Vagina (tissue), 2 donors: ENCODE measurements at places on chromosomes 2 and 18. TPM values are rescaled to one million over a fixed set of nuclear protein-coding genes. Genes with fewer than 3 reads are reported as not detected.
A peak's percentile ranks its signal among the peaks of the same experiment; 100 is the strongest.

DNA sequence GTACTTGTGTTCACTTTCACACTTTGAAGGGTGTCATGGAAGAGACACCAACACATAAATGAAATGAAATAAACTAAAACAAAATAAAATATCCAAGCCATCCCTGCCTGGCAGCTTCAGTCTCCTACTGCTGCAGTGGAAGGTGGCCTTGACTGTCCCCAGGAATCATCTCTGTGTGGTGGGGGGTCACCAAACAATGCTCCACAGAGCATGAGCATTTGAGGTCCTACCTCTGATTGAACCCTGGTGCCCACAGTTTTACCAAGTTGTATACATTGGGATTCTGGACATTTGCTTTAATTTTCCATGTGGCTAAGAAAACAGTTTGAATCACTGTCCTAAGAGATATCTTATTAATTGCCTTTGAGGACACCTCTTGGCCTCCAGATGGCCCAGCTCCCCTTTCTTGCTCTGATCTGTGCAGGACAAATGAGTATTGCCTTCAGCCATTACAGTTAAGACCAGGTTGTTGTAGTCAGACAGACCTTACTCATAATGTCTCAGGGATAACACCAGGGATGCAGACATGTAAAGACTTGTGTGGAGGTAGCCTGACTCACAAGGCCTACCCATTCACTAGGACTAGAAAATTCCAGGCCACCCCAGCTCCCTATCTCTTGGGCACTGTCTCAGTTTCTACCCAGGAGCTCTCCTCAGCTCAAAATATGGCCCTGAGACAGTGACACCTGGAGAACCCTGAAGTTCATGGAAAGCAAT is 195.0 kb downstream of the MYCN start:
- peak; percentile 22 for DNase-seq
- H3K4me1 ChIP-seq = no peaks in the 10 kb centered on the region
- H3K27me3 ChIP-seq = no peaks in the 10 kb centered on the region

DNA sequence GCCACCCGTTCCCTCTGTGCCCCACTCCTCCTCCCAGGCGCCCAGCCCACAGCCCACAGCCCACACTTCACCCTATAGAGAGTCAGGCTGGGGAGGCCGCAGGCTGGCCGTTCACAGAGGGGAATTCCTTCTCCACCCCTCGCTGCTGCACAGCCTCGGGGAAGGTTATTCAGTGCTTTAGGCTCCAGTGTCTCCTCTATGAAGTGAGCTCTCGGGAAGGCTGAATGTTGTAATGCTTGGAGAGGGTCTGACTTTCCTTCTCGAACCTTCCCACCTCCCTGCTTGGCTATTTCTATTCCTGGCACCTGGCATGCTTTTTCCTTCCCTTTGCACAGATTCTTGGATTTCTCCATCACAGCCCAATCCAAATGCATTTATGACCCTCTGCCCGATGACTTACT is 62.5 kb upstream of the SMAD7 start:
- H3K36me3 ChIP-seq = no peaks in the 10 kb centered on the region
- no peaks in the 10 kb centered on the region for H3K27me3 ChIP-seq
- no peak overlapping the region for H3K27ac ChIP-seq
- H3K4me3 ChIP-seq = no peak overlapping the region
- no peak for DNase-seq
- H3K4me1 ChIP-seq = peaks cover 19% of the 10 kb centered on the region

GRCh38 chr18:10261344-10262276 is 192.8 kb upstream of the APCDD1 start:
- H3K36me3 ChIP-seq = no peaks in the 10 kb centered on the region
- no peak overlapping the region for H3K4me3 ChIP-seq
- no peaks in the 10 kb centered on the region for H3K27me3 ChIP-seq
- no peak overlapping the region for H3K27ac ChIP-seq

- H3K36me3 ChIP-seq = no peaks in the 10 kb centered on the region
- no peak overlapping the region for H3K27ac ChIP-seq
- H3K4me1 ChIP-seq = peaks cover 18% of the 10 kb centered on the region
- no peak overlapping the region for H3K4me3 ChIP-seq
- no peak for DNase-seq
Observed at GRCh38 chr2:145155196-145155595, 635.3 kb upstream of the ZEB2 start.

DNA sequence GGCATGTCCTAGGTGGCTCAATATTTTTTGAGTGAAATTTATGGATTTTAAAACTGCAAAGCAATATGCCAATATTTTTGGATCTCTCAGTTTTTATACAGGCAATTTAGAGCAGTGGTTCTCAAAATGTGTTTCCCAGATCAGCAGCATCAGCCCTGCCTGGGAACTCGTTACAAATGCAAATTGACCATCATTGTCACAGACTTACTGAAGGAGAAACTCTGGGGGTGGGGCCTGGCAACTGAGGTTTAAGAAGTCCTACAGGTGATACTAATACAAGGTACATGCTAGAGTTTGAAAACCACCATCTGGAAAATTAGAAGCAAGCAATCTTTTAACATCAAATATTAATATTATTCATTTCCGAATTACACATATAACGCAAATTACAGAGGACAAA is 215.6 kb upstream of the PID1 start:
- H3K4me3 ChIP-seq = no peak overlapping the region
- no peak overlapping the region for H3K27ac ChIP-seq
- no peak for DNase-seq

DNA sequence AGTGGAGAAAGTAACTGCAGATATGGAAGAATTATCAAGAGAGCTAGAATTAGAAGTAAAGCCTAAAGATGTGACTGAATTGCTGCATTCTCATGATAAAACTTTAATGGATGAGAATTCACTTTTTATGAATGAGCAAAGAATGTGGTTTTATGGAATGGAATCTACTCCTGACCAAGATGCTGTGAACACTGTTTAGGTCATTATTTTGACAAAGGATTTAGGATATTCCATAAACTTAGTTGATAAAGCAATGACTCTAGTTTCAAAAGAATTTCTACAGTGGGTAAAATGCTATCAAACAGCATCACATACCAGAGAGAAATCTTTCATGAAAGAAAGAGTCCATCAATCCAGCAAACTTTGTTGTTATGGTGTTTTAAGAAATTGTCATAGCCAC is 1317.7 kb upstream of the ACVR2A start:
- no peak for DNase-seq
- H3K27me3 ChIP-seq = no peaks in the 10 kb centered on the region
- H3K4me1 ChIP-seq = no peaks in the 10 kb centered on the region

GRCh38 chr2:124315221-124315880 is 290.3 kb downstream of the CNTNAP5 start:
- no peaks in the 10 kb centered on the region for H3K4me1 ChIP-seq
- H3K27ac ChIP-seq = no peak overlapping the region

DNA sequence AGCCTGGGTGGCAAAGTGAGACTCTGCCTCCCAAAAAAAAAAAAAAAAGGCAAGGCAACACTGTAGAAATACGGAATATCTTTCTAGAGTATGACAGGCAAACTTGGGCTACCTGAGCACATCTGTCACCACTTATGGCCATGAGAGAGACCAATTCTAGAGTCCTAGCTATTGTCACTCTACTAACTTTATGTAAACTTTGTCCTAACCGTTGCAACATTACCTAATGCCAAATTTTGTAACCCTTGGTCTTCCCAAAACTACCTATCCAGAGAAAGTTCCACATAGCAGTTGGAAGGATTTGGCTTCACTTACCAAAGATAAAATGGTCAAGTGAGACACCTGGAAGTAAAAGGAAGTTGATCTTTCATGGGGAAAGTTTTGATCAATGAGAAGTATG is 26.6 kb upstream of the SCN7A start:
- H3K4me1 ChIP-seq = no peaks in the 10 kb centered on the region
- DNase-seq = no peak
- H3K27ac ChIP-seq = no peak overlapping the region
- H3K27me3 ChIP-seq = no peaks in the 10 kb centered on the region
- no peaks in the 10 kb centered on the region for H3K36me3 ChIP-seq

DNA sequence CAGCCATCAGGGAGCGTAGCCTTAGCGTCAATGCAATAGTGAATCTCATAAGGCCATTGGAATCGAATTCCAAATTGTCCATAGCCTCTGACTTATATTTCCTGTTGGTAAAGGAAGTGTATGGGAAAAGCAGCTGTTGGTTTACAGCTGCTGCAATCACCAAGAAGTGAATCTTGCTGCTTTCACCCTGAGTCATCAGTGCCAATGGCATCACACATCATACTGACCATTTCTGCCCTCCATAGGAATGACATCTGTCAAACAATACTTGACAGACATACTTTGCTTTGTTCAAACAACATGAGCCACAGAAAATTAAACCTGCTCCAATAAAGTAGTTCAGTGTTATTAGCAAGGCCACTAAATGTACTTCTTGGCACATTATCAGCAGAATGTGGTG is 111.2 kb upstream of the KLHL29 start:
- no peaks in the 10 kb centered on the region for H3K36me3 ChIP-seq
- H3K4me1 ChIP-seq = no peaks in the 10 kb centered on the region
- no peak overlapping the region for H3K27ac ChIP-seq
- DNase-seq = no peak
- H3K27me3 ChIP-seq = no peaks in the 10 kb centered on the region

- no peaks in the 10 kb centered on the region for H3K36me3 ChIP-seq
- peak; percentile 20 for DNase-seq
- no peaks in the 10 kb centered on the region for H3K27me3 ChIP-seq
- H3K4me3 ChIP-seq = no peak overlapping the region
- no peaks in the 10 kb centered on the region for H3K4me1 ChIP-seq
Observed at GRCh38 chr2:236951830-236952475, 133.7 kb upstream of the COPS8 start.

- peak overlapping the region; percentile 76 for H3K27ac ChIP-seq
- peaks cover 20% of the 10 kb centered on the region for H3K4me1 ChIP-seq
- no peaks in the 10 kb centered on the region for H3K36me3 ChIP-seq
- no peak overlapping the region for H3K4me3 ChIP-seq
- no peaks in the 10 kb centered on the region for H3K27me3 ChIP-seq
- no peak for DNase-seq
Observed at GRCh38 chr2:237222178-237222577, 136.5 kb downstream of the COPS8 start.

GRCh38 chr2:28523902-28524301 is 28.0 kb downstream of the PLB1 start:
- no peak overlapping the region for H3K27ac ChIP-seq
- H3K4me3 ChIP-seq = no peak overlapping the region
- no peaks in the 10 kb centered on the region for H3K4me1 ChIP-seq
- H3K27me3 ChIP-seq = no peaks in the 10 kb centered on the region
- DNase-seq = no peak
- no peaks in the 10 kb centered on the region for H3K36me3 ChIP-seq

DNA sequence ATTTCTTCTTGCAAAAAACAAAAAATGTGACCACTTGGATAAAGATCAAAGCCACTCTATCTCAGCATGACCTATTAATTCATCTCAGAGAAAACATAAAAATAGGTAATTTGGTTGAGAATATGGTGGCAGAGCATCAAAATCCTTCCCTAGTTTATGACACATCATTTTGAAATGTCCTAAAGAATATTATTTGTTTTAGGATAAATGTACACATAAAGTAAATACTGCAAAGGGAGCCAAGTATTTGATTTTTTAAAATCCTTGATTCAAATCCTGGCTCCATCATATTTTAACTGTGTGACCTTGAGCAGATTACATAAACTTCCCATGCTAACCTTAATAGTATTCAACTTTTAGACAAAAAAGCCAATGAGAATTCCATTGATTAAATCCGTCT is 206.6 kb downstream of the CDH2 start:
- no peak overlapping the region for H3K4me3 ChIP-seq
- H3K4me1 ChIP-seq = no peaks in the 10 kb centered on the region
- no peak overlapping the region for H3K27ac ChIP-seq
- no peak for DNase-seq
- no peaks in the 10 kb centered on the region for H3K27me3 ChIP-seq

DNA sequence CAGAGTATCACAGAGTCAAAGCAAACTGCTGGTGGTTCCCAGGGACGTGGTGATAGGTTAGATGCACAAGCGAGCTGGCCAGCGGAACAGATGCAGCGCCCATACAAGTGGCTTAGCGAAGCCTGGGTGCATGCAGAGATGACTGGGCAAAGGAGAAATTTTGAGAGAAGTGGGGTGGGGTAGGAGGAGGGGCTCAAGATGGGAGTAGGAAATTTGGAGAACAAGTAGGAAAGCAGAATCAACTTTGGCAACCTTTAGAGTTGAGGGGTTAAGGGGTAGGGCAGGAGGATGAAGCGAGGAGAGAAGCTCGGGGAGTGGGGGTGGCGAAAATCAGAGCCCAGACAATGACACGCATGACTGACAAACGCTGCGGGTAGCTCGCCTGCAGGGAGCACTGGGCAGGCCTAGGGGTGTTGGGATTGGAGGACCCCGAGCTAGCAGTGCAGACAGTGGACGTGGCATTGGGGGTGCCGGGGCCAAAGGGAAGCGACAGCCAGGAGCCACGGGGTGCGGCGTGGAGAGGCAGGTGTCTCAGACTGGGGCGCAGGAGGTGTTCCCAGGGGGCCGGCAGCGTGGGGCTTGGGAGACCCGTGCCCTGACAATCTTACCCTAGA is 431 bp downstream of the FAM98A start:
- H3K27me3 ChIP-seq = no peaks in the 10 kb centered on the region
- H3K4me1 ChIP-seq = peaks cover 28% of the 10 kb centered on the region
- DNase-seq = no peak
- H3K36me3 ChIP-seq = peaks cover 7% of the 10 kb centered on the region

- no peak overlapping the region for H3K27ac ChIP-seq
- H3K4me3 ChIP-seq = no peak overlapping the region
- no peak for DNase-seq
Observed at GRCh38 chr2:82665691-82666090, 1793.4 kb downstream of the SUCLG1 start.

DNA sequence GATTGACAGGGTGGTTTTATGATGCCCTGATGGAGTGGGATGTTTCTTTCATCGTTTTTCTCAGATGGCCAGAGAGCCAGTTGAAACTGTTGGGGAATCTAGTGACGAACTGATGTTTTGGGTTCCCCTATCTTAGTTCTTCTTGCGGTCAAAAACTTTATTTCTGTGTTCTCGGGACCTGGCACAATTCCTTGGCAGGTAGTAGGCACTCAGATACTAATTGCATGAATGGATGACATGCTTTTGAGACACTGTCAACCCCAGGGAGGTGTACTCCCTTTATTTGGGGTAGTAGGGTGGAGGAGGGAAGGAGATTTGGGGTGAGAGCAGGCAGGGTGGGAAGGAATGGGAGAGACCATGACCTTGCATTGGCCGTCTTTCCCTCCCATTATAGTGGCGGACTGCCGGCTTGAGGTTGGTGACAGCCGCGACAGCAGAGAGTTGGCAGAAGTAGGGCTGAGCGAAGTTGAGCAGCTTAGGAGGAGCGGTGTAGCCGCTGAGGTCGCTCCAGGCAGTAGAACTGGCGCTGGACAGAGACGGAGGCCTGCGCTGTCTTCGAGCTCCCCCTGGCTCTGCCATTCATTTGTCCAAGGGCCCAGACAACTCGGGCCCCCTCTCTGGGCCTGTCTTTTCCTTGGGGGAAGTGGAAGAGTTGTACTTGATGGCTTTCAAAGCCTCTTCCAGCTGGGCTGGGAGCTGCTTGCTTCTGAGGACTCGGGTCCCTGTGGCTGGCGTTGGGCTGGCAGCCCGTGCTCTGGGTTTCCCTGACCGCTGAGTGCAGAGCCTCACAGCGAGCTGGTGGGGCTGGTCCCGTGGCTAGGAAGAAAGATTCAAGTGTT is 2.6 kb downstream of the TET3 start:
- peaks cover 62% of the 10 kb centered on the region for H3K4me1 ChIP-seq
- peak overlapping the region; percentile 3 for H3K4me3 ChIP-seq
- no peaks in the 10 kb centered on the region for H3K36me3 ChIP-seq
- no peaks in the 10 kb centered on the region for H3K27me3 ChIP-seq
- H3K27ac ChIP-seq = no peak overlapping the region

Gene MOGAT1
- not detected for total RNA-seq

Gene CHRND
- total RNA-seq = not detected

Gene SCYGR4
- not detected for total RNA-seq

Gene FOXI3
- not detected for total RNA-seq

Gene PLGLB1
- 2.2 TPM for total RNA-seq

Gene CRYGD
- not detected for total RNA-seq

Gene TRIM43
- not detected for total RNA-seq

Gene MLPH
- 34.6 TPM for total RNA-seq
